Activated naive CD8-positive, alpha-beta T cell treated with anti-CD3 and anti-CD28 coated beads, Interleukin-2, amount 50 U/mL, for 16 hours (primary cell): ENCODE measurements at places on chromosomes 7 and 10.

DNA sequence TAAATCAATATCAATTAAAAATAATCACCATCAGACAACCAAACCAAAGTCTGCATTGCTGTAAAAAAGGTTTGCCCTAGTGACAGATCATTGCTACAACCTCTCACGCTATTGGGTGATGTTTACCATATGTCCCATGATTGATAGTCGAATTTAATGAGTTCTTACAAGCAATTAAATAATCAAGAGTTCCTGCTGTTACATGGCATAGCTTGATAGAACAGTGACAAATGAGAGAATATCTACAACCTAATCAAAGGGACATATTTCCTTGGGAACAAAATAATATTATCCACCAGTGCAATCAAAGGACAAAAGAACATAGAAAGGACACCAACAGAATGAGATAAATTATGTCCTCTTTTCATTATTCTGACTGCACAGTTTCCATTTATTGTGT lies 387.4 kb downstream of the ETV1 start:
- DNase-seq: no peak

GRCh38 chr10:23441251-23441650 lies 2.4 kb downstream of the OTUD1 start:
- no peak for DNase-seq

DNA sequence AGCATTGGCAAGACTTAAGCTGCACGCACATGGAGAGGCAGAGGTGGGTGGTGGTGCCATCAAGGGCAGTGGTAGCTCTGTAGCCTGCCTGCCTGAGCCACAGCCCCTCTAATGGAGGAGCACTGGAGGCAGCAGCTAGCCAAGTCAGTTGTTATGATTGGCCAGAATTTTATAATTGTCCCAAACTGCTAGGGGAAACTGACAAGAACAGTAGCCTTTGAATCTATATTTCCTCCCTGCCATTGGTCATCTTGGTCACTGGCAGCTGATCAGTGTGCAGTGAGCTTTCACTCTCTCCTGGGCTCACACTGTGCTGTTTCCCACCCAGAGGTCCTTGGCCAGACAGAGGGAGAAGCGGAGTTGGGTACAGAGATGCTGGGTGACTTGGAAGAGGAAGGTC lies 9.6 kb upstream of the ZNF783 start:
- DNase-seq: no peak

DNA sequence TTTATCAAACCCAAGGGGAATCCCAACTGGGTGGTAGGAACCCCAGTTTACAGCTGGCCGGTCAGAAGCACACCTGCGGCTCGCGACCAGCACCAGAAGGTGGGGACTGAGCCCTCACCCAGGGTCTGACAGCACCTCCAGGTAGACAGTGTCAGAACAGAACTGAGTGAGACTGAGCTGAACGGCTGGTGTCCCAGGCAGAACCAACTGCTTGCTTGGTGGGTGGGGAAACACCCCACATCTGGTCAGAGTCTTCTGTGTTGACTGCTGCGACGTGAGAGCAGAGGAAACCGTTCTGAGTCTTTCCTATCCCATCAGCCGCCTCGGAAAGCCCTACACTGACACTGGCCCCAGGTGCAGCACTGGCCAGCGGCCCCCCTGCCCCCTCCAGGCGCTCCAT lies 160.7 kb downstream of the MAD1L1 start:
- no peak for DNase-seq

DNA sequence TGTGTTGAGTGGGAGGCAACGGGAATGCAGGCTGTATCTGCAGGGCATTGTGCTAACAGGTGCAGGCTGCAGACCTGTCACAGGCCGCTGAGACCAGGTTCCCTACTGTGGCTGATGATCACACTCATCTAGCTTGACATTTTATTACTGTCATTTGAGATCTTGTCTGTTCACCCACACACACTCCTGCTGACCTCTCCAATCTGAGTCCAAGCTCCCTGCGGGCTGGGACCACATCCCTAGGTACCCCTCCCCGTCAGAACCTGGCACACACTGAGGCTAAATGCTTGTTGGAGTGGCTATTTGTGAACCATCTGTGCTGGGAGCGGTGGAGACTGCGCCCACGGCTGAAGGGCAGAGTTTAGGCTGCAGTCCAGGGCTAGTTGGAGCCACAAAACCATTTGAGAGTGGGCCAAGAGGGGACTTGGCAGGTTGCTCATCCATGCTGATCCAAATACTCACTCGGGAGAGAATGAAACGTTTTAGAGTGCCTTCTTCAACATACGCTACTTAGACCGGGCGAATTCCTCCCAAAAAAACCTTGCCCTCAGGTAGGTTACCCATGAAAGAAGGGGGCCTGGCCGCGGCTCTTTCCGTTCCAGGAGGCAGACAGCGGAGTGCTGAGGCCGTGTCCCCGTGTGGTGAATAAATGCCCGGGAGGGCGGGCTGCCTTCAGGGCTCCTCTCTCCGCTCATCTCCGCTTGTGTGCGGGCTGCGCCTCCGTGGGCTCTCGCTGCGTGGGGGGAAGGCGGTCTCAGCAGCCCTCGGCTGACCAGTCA lies 164.4 kb downstream of the RGS10 start:
- DNase-seq: no peak

GRCh38 chr10:79252450-79252849 lies 94.8 kb upstream of the PPIF start:
- DNase-seq: no peak

- no peak for DNase-seq
These were observed 14.0 kb downstream of the KAZALD1 start for GRCh38 chr10:101075775-101076174.

DNA sequence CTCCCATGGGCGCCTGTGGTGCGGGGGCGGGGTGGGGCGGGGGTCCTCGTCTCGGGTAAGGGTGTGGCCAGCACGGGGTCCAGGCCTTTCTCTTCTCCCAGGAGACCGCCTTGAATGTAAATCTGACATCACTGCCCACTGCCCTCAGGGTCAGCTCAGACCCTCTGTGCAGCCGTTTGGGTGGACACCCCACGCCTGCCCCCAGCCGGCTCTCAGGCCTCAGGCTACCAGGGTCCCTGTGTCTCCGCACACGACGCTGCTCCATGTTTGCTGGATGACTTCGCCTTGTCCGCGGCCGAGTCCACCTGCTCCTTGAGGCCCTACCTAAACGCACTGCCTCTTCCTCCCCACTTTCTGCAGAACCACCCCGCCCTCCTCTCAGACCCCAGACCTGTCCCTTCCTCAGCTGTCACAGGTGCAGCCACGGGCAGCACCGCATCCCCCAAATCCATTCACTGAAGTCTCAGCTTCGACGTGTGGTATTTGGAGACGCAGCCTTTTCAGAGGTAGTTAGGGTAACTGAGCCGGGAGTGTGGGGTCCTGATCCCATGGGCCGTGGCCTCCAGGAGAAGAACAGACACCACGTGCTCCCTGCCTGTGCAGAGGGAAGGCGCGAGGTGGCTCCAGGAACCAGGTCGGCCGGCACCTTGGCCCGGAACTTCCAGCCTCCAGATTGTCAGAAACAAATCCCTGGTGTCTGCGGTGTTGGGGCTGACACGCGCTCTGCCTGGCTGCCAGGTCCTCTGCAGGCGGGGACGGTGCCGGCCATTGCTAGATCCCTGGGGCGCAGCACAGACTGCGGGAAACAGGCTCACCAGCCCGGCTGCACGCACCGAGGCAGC lies 97.4 kb upstream of the DIP2C start:
- no peak for DNase-seq

DNA sequence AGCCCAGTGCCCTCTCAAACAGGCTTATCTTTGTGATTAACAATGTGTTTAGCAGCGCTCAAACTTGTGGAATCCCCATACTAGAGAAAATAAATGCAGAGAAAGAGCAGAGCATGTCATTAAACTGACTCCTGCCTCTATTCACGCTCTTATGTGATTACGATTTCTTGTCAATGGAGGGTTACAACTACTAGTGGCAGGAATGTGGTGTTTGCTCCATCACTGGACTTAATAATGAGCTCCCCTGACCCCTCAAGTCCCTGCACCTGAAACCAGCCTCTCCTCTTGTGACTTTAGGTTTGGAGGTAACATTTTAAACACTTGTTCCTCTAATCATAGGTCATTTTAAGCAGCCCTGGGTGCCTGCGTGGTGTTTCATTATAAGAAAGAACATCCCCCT lies 121.9 kb downstream of the PLPP4 start:
- DNase-seq: no peak

DNA sequence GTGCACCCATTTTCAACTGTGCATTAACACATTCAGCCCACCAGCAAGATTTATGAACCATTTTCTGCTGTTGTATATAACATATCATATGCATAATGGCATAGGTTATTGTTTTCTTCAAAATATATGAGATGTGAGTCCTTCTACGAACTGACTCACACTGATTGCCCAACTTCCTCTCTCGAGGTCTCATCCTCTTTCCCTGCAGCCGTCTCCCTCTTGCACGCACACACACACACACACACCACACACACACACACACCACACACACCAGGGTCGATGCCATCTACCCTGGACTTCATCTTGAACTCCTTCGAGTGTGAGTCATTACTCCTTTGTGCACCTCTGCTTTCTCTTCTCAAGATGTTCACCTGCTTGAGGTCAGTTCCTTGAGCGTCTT lies 36.7 kb downstream of the EGFR start:
- DNase-seq: no peak

DNA sequence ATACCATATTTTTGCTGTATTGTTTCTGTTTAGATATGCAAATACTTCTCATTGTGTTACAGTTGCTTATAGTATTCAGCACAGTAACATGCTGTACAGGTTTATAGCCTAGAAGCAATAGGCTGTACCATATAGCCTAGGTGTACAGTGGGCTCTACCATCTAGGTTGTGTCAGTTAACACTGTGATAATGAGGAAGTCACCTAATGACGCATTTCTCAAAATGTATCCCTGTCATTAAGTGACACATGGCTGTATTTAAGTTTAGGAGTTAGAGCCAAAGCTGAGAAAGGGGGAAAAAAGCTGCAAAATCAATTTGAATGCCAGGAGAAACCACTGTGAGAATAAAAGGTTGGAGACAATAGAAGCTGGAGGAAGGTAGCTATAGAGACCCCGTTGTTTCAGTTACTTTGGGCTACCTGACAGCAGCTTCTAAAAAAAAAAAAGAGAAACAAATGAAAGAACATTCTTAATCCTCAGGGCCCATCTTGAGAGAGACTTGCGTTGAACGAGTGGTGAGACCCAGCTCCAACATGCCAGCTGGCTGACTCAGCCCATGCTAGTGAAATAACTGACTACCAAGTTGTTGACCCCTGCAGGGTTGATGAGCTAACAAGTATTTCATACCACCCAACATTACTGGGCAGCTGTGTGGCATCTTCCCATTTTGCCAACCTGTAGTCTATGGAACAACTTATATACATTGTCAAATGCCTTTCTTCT lies 8.7 kb downstream of the STARD3NL start:
- DNase-seq: no peak
